Mucosa of descending colon (tissue), 3 donors: ENCODE measurements at places on chromosomes 5 and 9.

- DNase-seq: no peak
Observed at GRCh38 chr5:66848749-66849641, 252.8 kb downstream of the MAST4 start.

- no peak for DNase-seq
Observed at GRCh38 chr5:76590027-76590426, 33.2 kb downstream of the F2RL2 start.

DNA sequence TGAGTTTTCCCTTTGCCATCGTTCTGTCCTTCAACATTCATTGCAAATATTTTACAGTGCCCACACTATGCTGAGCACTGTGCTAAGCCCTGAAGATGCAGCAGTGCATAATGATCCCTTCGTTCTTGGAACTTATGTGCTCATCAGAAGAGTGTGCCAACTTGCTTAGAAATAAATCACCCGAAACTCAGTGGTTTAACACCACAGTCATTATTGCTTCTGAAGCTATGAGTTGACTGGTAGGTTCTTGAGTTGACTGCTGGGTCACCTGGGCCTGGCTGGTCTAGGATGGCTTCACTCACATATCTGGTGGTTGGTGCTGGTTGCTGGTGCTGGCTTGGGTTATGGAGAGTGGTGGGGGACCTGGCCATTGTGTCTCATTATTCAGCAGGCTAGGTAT, 20.9 kb downstream of the PCSK5 start:
- no peak for DNase-seq

DNA sequence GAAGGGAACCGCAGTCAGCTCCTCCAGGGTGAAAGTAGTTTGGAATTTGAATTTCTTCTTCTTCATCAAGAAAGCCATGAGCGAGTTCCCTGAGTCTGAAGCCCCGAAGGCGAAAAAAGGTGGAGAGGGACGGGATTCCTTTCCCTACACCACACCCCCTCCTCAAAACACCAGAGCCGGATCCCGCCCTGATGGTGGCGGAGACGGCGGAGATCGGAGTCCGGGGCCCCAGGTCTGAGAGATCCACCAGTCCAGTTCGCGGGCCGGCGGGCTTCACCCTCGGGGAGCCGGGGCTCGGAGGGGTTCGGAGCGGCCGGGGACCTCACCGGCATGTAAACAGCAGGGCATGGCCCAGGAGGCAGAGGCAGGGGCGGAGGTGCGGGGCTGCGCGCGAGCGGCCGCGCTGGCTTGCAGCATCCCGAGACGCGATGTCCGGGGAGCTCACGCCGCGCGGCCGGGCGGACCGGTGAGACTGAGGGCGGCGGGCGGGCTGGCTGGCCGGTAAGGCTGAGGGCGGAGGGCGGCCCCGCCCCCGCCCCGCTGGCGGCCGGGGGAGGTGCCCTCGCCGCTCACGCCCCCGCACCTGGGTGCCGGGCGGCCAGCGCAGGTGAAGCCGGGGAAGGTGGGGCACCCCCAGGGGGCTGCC, 606 bp downstream of the EEIG1 start:
- peak; percentile 84 for DNase-seq

DNA sequence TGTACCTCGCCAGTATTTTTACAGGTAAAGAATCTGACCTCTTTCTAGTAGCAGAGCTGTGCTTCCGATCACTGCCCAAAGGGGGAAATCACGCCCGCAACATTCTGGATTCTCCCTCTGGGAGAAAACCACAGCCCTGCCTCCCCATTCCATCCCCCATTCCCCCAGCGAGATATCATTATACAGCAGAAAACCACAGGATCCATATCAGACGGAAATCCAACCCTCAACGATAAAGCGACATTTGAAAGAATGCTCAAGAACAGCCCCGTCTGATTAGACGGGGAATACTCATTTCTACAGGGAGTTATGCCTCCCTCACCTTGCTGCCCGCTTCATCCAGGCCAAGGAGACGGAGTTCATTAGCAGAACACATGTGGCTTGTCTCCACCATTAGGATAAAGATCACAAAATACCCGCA, 172.8 kb downstream of the COL23A1 start:
- DNase-seq: no peak

GRCh38 chr5:10607023-10607665, 43.3 kb downstream of the ANKRD33B start:
- no peak for DNase-seq

GRCh38 chr5:110807169-110807568, 68.4 kb downstream of the SLC25A46 start:
- DNase-seq: no peak

DNA sequence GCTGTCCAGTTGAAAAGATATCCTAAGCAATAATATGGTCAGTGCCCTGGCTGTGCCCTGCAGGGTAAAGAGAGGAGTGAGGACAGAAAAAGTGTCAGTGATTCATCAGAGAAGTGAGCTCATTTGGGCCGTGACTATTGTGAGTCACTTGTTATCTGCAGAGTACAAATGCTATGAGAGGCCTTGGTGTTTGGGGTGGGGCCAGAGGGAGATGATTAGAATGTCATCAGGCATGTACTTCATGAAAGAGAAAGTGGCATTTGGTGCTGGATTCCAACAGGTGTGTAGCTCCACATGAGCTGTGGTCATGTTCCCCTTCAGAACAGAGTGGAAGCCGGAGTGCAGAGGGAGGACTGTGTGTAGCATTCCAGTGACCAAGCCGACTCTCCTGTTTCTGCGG, 174.1 kb downstream of the KDM4C start:
- DNase-seq: peak; percentile 15

- DNase-seq: no peak
Observed at GRCh38 chr5:88691230-88691582, 191.8 kb downstream of the MEF2C start.

GRCh38 chr5:126736141-126736540, 40.8 kb upstream of the LMNB1 start:
- no peak for DNase-seq

GRCh38 chr9:22210262-22210661, 201.2 kb upstream of the CDKN2B start:
- DNase-seq: no peak

- DNase-seq: no peak
Observed at GRCh38 chr5:58498340-58498942, 7.2 kb downstream of the GAPT start.

DNA sequence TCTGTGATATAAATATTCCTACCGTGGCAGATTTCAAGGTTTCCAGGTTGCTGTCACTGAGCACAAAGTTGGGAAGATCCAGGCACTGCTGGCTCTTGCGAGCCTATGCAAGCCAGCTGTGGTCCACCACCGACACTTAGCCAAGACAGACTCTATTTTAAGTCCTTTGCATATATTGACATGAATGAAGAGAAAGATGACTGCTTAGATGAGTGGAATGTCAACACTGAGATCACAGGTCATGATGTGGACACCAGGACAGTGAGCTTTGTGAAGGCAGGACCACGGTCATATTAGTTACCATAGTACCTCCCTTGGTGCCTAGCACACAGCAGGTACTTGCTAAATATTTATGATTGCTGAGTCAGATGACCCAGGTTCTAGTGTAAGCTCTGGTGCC, 217.0 kb downstream of the PAPPA start:
- DNase-seq: no peak

GRCh38 chr5:149470942-149471341, 80.3 kb downstream of the CSNK1A1 start:
- DNase-seq: no peak

DNA sequence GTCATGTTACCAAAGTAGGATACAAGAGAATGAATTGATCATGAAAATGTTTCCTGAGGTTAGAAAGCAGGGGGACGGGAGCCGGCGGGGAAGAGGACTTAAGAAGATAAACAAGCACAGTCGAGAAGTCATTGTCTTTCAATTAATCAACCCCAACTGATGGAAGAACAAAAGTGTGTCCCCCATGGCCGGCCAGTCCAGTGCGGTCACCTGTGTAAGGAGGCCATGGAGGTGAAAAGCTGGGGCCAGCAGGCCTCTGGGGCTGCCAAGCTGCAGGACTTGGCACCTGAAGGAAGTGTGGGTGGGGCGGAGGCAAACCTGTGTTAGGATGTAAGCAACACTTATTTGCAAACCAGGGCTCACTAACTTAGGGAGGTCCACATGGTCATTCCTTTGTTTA, 223.3 kb upstream of the TBCA start:
- no peak for DNase-seq

GRCh38 chr9:131117121-131117761, 8.1 kb upstream of the NUP214 start:
- no peak for DNase-seq

DNA sequence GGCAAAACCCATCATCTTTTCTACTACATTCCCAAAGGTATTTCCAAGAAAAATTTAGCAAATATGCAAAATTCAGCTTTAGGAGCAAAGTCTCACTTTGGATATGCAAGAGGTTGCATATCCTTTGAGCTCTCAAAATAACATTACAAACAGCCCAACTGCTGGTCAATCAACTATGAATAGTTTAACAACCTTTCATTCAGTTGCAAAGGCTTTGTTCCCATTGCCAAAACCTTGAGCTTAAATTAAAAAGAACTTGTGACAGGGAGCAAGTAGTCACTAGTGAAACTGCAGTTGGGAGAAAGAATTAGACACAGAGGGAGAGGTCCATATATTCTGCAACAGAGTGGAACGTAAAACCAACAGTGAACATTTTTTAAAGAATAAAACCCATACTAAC, 8.8 kb downstream of the ZNF608 start:
- no peak for DNase-seq

GRCh38 chr9:2087500-2088313, 72.6 kb downstream of the SMARCA2 start:
- no peak for DNase-seq

DNA sequence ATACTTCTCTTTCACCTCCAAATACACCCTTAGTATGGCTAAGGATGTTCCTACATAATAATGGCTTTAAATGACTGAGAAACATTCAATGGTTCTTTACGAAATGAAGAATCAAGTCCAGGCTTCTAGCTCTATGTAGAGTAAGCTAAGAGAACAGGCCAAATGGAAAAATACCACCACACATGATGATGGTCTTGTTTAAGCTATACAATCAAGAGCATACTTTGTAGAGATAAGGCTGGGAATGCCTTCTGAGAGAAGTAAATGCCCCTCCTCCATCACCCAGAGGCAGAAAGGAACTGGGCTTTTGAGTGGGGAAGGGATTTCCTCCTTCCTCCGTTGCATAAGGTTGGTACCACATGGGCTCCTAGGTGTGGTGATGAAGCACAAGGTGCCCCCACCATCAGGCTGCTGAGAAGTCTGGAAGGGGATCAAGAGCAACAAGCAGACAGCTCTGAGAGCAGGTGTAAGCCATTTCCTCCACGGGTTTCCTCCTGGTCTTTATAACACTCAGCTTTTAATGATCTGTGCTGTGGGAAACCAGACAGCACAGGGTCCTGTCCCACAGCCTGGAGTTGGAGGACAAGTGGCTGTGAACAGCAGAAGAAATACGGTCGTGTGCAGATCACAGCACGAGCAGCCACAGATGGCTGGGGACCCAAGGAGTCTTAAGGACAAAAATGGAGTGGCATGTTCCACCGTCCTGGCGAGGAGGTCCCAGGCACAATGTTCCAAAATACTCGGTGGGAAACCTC, 396.9 kb downstream of the CTNND2 start:
- no peak for DNase-seq

DNA sequence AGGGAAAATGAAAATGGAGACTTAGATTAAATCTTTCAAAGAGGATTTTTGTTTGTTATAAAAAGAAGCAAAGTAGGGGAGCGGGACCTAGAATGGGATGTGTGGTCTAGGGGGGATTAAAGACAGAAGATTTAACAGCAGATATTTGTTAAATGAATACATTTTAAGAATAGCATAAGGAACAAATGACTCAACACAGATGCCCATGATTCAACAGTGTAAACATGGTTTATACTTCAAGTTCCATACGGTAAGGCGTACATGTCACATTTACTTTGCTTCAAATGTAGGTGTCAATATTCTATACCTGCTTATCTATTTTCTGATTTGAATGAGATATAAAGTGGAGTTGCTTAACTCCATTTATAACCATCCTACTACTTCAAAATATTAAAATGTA, 1.5 kb downstream of the TICAM2 start:
- no peak for DNase-seq

- no peak for DNase-seq
Observed at GRCh38 chr5:4544049-4544670, 596.0 kb upstream of the ADAMTS16 start.

DNA sequence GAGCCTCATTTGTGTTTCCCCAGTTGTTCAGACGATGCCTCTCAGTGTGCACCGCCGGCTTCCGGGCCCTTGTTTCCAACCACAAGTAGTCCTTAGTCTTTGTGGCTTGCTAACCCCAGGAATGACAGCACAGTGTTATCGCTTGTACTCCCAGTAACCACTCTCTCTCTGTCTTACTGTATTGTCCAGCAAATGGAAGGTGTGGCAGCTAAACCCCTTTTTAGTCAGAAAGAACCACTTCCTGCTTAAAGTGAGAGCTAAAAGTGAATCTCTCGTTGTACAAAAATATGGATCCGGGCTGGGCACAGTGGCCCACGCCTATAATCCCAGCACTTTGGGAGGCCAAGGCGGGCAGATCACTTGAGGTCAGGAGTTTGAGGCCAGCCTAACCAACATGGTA, 61.3 kb downstream of the ENC1 start:
- DNase-seq: no peak

DNA sequence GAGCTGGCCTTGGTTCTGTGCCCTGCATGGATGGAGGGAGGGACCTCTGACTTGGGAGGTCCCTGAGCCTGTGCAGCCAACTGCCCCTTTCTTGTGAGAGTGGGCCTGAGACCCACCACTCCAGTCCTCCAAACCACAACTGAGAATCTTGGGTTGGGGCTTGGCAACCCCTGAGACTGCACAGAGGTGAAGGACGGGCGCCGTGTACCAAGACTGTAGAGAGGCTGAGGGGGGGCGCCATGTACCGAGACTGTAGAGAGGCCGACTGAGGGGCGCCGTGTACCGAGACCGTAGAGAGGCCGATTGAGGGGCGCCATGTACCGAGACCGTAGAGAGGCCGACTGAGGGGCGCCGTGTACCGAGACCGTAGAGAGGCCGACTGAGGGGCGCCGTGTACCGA, 59.3 kb upstream of the CACNA1B start:
- no peak for DNase-seq

GRCh38 chr5:57841676-57842363, 359.2 kb upstream of the ACTBL2 start:
- no peak for DNase-seq

DNA sequence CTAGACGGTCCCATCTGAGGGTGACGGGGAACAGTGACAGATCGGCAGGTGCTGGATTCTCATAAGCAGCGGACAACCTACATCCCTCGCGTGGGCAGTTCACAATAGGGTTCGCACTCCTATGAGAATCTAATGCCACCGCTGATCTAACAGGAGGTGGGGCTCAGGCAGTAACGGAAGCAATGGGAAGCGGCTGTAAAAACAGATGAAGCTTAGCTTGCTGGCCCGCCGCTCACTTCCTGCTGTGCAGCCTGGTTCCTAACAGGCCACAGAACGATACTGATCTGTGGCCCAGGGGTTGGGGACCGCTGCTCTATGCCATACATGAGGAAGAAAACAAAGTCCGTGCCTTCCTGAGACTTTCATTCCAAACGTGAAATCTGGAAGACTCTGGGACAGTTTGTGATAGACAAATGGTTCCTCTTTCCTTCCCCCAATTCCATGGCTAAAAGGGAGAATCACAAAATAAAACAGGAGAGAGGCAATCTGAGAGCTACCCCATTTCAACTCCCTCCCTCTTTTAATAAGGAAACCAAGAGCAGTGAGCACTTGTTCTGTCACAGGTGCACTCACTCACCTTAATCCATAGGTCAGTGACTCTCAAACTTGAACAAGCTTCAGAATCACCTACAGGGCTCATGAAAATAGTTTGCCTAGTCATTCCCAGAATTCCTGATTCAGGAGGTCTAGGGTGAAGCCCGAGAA, 12.1 kb downstream of the PDCL start:
- no peak for DNase-seq
